ENCODE measurements at places on chromosomes 7 and 10.

- DNase-seq = no peak
Observed at GRCh38 chr7:76267894-76268183, 34.6 kb upstream of the HSPB1 start.

GRCh38 chr10:42932735-42933447 is 144.0 kb upstream of the RET start:
- no peak for DNase-seq

DNA sequence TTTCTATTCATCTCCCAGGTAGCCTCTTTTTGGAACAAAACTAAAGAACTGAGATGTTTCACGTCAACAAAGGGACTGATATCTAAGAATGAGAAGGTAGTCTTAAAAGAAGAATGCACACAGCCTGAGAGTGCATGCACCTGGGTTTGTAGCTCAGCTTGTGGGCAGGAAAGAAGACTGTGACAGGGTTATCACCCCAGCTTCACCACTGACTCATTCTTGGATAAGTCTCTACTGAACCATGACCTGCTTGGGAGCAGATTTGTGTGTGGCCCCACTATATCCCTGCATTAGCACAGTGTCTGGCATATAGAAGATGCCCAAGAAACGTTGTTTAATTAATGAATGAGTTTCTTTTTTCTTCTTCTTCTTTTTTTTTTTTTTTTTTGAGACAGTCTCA is 187.5 kb downstream of the GPAM start:
- DNase-seq = no peak

DNA sequence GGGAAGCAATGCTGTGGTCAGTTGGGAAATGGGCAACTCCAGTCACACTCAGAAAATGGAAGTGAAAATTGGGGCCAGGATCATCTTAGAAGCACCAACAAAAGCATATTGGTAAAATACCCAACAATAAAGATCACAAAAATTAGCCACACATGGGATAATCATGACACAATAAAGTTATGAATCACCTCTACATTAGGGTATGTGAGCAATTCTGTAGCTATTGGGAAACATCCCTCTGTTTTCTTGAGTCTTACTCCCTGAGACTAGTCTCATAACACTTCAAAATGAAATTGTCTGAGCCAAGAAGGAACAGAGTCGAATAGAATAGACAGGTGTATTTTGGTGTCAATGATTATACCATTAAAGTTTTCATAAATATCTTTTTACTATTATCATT is 178.3 kb downstream of the DYNC1I1 start:
- no peak for DNase-seq

DNA sequence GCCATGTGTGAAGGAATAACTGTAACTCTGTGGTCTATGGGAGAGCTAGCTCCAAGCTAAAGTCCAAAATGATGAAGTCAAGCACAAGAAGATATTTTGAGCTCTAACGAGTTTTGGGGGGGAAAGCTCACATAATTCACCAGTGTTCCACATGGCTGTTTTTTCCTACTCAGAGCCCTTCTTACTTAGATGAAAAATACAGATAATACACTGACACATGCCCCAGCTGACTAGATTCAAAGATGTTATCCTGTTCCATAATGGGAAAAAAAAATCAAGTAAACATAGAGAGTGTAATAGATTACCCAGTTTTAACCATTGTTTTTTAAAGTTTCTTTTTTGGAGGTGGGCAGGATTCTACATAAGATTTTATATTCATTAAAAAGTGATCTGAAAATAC is 86.6 kb downstream of the PRLHR start:
- DNase-seq = no peak

- no peak for DNase-seq
Observed at GRCh38 chr10:79898597-79899325, 50.1 kb downstream of the SFTPD start.

GRCh38 chr10:51386248-51386885 is 312.1 kb downstream of the PRKG1 start:
- no peak for DNase-seq

DNA sequence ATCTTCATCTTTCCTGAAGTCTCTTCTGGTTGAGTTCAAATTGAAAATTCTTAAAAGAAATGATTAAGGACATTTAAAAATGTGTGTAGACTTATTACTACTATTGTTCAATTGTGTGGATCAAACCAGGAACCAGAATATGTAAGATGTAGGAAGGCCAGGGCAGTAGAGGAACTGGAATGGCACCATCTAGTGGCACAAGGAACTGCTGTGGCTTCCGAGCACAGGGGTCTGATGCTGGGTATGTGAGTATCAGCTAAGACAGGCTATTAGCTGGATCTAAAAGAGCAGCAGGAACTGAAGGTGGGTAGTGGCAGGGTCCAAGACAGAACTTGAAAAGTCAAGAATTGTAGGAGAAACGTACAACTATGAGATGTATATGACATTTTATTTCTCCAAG is 247.3 kb downstream of the SEMA3A start:
- DNase-seq = no peak

- DNase-seq = no peak
Observed at GRCh38 chr7:73769481-73770001, 529 bp downstream of the CLDN3 start.

GRCh38 chr10:128063736-128064107 is 62.5 kb downstream of the MKI67 start:
- DNase-seq = no peak

GRCh38 chr10:126839094-126839761 is 66.0 kb upstream of the DOCK1 start:
- DNase-seq = no peak

DNA sequence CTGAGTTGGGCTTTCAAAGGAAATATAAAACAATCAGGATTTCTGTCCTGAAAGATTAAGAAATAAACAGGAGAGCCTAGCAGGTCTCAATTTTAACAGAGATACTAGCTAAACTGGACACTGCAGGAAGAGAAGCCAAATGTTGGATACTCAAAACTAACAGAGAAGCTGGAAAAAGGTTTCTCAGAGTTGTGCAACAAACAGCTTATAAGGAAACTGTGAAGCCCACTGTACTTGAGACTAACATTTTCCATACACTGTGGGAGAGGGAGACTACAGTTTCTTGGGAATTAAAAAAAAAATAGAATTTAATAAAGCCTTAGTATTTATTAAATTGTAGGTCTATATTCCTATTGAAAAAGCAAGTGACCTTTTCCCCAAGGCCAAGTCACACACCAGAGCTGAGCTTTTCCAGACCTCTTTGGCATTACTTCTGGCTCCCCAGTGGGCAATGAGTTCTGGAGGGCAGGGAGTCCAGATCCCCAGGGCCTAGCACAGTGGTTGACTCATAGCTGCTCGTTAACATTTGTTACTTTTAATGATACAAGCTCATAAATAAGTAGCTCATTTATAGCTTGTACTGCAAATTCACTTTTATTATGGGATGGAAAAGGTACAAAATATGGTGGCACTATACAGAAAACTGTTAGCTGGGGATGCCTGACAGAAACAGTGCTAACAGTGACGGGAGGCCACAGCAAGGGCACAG is 68.3 kb downstream of the MINDY3 start:
- no peak for DNase-seq

GRCh38 chr7:129433847-129434674 is at the start of gene STRIP2:
STRIP2 (plus strand) TSS chr7:129434432; CDS start chr7:129434473, 41 bp downstream.
- DNase-seq = peak; percentile 92

DNA sequence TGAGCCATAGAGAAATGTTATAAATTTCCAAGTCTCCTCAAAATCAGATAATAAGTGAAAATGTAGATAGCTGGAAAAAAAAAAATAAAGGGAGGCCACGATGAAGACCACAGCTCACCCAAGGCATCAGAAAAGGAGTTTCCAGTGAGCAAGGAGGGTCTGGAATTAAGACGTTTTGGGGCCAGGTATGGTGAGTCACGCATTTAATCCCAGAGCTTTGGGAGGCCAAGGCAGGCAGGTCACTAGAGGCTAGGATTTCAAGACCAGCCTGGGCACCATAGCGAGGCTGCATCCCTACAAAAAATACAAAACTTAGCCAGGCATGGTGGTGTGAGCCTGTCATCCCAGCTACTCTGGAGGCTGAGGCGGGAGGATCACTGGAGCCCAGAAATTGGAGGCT is 65.5 kb downstream of the ASB13 start:
- no peak for DNase-seq

DNA sequence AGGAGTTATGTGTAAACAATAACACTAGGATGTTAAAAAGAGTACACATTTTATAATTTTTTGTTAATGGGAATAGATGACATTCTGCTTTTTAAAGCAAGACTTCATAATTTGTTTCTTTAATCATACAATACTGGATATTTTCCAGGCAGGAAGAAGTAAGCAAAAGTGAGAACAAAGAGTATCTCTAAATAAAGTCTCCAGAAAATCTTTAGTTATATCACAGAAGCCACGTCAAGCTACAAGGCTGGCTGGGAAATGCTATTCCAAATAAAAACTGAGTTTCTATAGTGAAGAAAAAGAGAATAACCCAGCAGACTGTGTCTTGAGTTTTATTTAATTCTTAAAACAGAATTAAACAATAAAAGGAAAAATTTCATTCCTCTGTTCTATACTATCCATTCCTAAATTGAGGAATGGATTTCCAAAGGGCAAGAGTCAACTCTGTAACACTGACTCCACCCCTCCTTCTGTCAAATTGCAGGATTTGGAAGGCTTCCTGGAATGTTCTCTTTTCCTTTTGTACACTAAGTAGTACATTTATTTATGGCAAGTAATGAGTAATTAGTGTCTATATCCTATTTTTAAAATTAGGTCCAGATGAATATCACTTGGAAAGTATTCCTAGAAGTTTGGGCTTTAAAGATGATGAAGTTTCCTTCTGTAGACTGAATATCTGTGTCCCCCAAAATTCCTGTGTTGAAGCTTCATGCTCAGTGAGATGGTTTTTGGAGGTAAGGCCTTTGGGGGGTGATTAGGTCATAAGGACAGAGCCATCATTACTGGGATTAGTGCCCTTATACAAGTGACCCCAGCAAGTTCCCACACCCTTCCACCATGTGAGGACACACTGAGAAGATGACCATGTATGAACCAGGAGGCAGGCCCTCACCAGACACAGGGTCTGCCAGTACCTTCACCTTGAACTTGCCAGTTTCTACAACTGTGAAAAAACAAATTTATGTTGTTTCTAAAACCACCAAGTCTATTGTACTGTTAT is 290.9 kb downstream of the CRPPA start:
- DNase-seq = no peak

GRCh38 chr7:112262036-112262435 is 55.5 kb downstream of the ZNF277 start:
- DNase-seq = no peak

GRCh38 chr7:114432061-114432460 is 17.4 kb downstream of the FOXP2 start:
- DNase-seq = no peak

- DNase-seq = no peak
Observed at GRCh38 chr10:93413252-93413689, 68.9 kb downstream of the MYOF start.

GRCh38 chr7:70565721-70566370 is 566.1 kb upstream of the GALNT17 start:
- DNase-seq = no peak

DNA sequence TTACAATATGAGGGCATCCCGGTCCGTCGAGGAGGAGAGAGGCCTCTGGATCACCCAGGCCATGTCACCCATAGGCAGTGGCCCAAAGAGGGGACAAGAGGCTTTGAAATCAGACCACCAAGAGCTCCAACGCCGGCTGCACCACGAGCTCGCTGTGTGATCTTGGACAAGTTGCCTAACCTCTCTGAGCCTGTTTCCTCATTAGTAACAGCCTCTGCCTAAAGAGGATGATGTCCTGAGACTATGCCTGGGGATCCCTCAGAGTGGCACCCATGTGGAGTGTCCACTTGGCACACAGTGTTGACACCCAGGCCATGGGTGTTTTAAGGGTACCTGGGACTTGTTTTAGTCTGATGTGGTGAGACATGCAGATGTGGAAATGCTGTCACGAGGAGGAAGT is 50.8 kb downstream of the MICALL2 start:
- no peak for DNase-seq

DNA sequence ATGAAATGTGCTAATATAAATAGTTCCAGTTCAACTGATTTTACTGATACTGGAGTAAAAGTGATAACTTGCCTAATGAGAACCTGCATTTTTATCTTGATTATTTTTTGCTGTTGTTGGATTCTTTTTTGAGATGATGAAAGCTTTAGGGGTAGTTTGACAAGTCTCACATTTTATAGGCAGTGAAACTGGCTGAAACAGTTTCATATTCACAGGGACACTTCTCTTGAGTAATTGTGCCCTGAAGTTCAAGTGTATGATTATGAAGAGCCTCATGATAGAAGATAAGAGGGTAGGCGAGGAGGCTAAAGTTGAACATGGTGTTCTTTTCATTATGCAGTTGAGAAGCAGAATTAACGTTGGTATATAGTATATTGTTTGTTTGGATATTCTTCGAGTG is 5.1 kb downstream of the AUTS2 start:
- DNase-seq = no peak

GRCh38 chr10:125817337-125817946 is 5.6 kb downstream of the UROS start:
- DNase-seq = no peak

- DNase-seq = no peak
Observed at GRCh38 chr7:44275146-44275545, 50.2 kb downstream of the CAMK2B start.

DNA sequence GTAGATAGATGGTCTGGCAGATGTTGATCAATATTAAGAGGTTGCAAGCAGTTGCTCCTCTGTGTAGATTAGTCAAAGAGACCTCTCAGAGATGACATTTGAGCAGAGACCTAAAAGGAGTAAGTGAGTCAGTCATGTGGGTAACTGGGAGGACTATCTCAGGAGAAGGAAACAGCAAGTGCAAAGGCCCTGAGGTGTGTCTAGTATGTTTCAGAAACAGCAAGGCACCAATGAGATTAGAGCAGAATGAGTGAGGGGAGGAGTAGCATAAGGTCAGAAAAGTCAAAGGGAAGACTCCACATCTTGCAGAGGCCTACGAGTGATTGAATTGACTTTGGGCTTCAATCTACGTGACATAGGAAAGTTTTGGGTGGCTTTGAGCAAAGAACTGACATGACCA is 89.8 kb upstream of the COL1A2 start:
- no peak for DNase-seq
